Suprapubic skin (tissue), 4 donors: ENCODE measurements at places on chromosomes 16 and 17. TPM values are rescaled to one million over a fixed set of nuclear protein-coding genes. Genes with fewer than 3 reads are reported as not detected.

NRN1L gene
- 4.3 TPM for total RNA-seq

PCYT2 gene
- total RNA-seq = 34.0 TPM

SALL1 gene
- not detected for total RNA-seq

SNX20 gene
- 1.5 TPM for total RNA-seq

LRRC59 gene
- total RNA-seq = 16.5 TPM

SHISA9 gene
- total RNA-seq = 0.26 TPM

KIF1C gene
- 92.5 TPM for total RNA-seq

NHERF2 gene
- total RNA-seq = 20.3 TPM

KRT20 gene
- not detected for total RNA-seq

ATP2A1 gene
- not detected for total RNA-seq

ALOXE3 gene
- 79.9 TPM for total RNA-seq

SCARF1 gene
- total RNA-seq = 5.5 TPM

HP gene
- 2.3 TPM for total RNA-seq

TBC1D3 gene
- not detected for total RNA-seq

HBA1 gene
- total RNA-seq = 10.5 TPM

CCDC78 gene
- 0.64 TPM for total RNA-seq

KLHL10 gene
- total RNA-seq = not detected

BRIP1 gene
- 0.60 TPM for total RNA-seq

FA2H gene
- 6.8 TPM for total RNA-seq

RAC3 gene
- 13.7 TPM for total RNA-seq

AIPL1 gene
- not detected for total RNA-seq

DDX42 gene
- 222 TPM for total RNA-seq

CCNF gene
- total RNA-seq = 12.4 TPM

TMEM100 gene
- 2.0 TPM for total RNA-seq

OR4D1 gene
- not detected for total RNA-seq

CORO7 gene
- 23.7 TPM for total RNA-seq

GRAPL gene
- 8.4 TPM for total RNA-seq

PRM3 gene
- not detected for total RNA-seq

CHP2 gene
- 60.3 TPM for total RNA-seq

ZKSCAN2 gene
- 3.1 TPM for total RNA-seq

DHX58 gene
- total RNA-seq = 14.2 TPM

FADS6 gene
- total RNA-seq = 11.6 TPM

SDR42E1 gene
- total RNA-seq = 34.6 TPM

NPIPB5 gene
- 367 TPM for total RNA-seq

TBC1D28 gene
- not detected for total RNA-seq

WNT9B gene
- total RNA-seq = 3.7 TPM

APOBR gene
- total RNA-seq = 1.1 TPM

MYO15B gene
- total RNA-seq = 28.4 TPM
